Mesothelial cell of epicardium (in vitro differentiated cells): ENCODE measurements at places on chromosomes 5 and 9. TPM values are rescaled to one million over a fixed set of nuclear protein-coding genes. Genes with fewer than 3 reads are reported as not detected.

GRCh38 chr9:130866474-130866965 is 30.1 kb downstream of the QRFP start:
- no peak overlapping the region for H3K4me3 ChIP-seq
- peak; percentile 74 for DNase-seq
- no peaks in the 10 kb centered on the region for H3K27me3 ChIP-seq
- H3K4me1 ChIP-seq = peaks cover 18% of the 10 kb centered on the region

DNA sequence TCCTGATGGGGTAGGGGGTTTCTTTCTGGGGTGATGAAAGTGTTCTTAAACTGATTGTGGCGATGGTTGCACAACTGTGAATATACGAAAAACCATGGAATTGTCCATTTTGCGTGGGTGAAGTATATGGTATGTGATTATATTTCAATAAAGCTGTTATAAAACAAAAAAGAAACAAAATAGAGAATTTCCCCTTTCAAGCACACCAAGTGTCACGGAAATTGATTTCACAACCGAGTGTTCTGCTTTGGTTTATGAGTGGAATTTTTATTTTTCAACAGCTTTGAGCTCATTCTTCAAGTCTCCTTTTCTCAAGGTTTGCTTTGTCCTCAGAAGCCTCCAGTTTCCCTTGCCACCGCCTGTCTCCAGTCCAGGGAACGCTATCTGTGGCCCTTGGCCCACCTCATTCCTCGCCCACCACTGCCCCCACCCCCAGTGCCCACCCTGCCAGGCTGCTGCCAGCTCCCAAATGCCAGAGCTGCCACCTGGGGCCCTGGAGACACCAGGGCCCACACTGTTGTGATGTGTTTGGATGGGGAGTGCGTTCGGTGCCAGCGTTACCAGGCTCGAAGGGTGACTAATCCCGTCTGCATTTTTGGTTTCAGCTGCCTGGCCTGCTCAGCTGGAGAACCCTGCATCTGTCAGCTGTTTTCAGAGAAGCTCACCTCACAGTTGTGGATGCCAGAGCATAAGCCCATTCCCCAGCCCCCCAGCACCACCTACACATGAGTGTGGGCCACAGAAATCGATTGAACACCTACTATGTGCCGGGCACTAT is 30.4 kb downstream of the DUSP1 start:
- no peak for DNase-seq
- no peak overlapping the region for H3K4me3 ChIP-seq
- H3K27me3 ChIP-seq = no peaks in the 10 kb centered on the region
- no peaks in the 10 kb centered on the region for H3K4me1 ChIP-seq

- no peak overlapping the region for H3K4me3 ChIP-seq
- H3K4me1 ChIP-seq = peaks cover 31% of the 10 kb centered on the region
- no peaks in the 10 kb centered on the region for H3K36me3 ChIP-seq
- DNase-seq = no peak
These were observed 43.3 kb downstream of the ACTL7B start for GRCh38 chr9:108812396-108813025.

DNA sequence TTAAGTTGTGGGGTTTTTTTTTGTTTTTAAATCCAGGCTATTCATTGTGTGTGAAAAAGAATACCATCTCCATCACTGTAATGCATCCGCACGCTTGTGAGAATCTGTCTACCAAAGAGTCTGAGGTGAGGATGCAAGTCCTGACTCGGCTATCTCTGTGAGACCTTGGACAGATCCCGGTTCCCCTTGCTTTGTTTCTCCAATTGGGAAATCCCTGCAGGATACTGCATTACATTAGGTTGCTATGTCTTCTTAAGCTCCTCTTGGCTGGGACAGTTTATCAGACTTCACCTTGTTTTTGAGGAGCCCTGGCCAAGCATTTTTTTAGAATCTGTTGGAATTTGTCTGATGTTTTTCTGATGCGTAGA is 46.8 kb downstream of the GALNT10 start:
- no peak for DNase-seq
- no peak overlapping the region for H3K27ac ChIP-seq
- no peaks in the 10 kb centered on the region for H3K36me3 ChIP-seq
- no peaks in the 10 kb centered on the region for H3K27me3 ChIP-seq
- H3K4me1 ChIP-seq = peaks cover 11% of the 10 kb centered on the region

DNA sequence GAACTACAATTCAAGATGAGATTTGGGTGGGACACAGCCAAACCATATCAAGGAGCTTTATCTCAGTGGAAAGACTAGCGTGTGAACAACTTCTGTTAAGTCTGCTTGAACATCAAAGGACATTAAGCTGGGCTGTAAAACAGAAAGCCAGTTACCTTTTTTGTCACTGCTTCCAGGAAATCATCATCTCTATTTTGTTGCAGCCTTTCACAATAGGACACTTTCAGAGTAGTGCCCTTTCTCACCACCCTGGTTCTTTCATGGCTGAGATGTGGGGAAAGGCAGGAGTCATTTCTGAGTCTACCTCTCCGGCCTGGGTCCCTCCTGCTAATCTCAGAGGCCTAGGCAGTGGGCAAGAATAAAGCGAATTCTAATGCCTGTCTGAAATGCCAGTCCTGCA is 96.2 kb upstream of the PPP1R2B start:
- H3K4me3 ChIP-seq = no peak overlapping the region
- H3K4me1 ChIP-seq = no peaks in the 10 kb centered on the region
- no peak overlapping the region for H3K27ac ChIP-seq
- H3K36me3 ChIP-seq = no peaks in the 10 kb centered on the region
- peaks cover 2% of the 10 kb centered on the region for H3K27me3 ChIP-seq
- DNase-seq = no peak

- H3K27me3 ChIP-seq = no peaks in the 10 kb centered on the region
- no peaks in the 10 kb centered on the region for H3K36me3 ChIP-seq
- no peak overlapping the region for H3K27ac ChIP-seq
- no peaks in the 10 kb centered on the region for H3K4me1 ChIP-seq
These were observed 452.1 kb downstream of the TUSC1 start for GRCh38 chr9:25225938-25226760.

GRCh38 chr5:153594785-153595184 is 104.3 kb downstream of the GRIA1 start:
- H3K4me3 ChIP-seq = no peak overlapping the region
- no peaks in the 10 kb centered on the region for H3K36me3 ChIP-seq
- H3K27me3 ChIP-seq = no peaks in the 10 kb centered on the region
- no peak overlapping the region for H3K27ac ChIP-seq
- no peaks in the 10 kb centered on the region for H3K4me1 ChIP-seq

GRCh38 chr9:69149321-69149807 is 24.7 kb upstream of the TJP2 start:
- H3K27ac ChIP-seq = peak overlapping the region; percentile 43
- peaks cover 14% of the 10 kb centered on the region for H3K36me3 ChIP-seq
- H3K27me3 ChIP-seq = no peaks in the 10 kb centered on the region
- H3K4me1 ChIP-seq = peaks cover 21% of the 10 kb centered on the region
- no peak for DNase-seq

DNA sequence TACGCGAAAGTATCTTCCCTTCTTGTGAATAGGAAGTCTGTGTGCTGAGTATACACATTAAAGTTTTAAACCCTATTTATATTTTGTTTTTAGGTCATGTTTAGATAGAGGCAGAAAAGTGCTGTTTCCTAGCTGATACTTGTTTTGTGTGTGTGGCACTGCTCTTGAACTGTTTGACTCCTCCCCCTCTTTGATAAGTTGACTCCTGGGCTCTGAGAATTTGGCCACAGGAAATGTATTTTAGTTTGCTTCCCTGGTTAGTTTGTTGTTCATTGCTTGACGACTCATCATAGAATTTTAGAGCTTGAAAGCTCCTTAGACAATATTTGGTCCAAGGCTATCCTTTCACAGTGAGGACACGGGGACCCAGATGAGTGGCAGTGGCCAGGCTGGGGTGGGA is 2.0 kb upstream of the CDC14B start:
- no peaks in the 10 kb centered on the region for H3K27me3 ChIP-seq
- H3K4me1 ChIP-seq = peaks cover 35% of the 10 kb centered on the region
- H3K27ac ChIP-seq = peak overlapping the region; percentile 22
- no peaks in the 10 kb centered on the region for H3K36me3 ChIP-seq
- H3K4me3 ChIP-seq = no peak overlapping the region

DNA sequence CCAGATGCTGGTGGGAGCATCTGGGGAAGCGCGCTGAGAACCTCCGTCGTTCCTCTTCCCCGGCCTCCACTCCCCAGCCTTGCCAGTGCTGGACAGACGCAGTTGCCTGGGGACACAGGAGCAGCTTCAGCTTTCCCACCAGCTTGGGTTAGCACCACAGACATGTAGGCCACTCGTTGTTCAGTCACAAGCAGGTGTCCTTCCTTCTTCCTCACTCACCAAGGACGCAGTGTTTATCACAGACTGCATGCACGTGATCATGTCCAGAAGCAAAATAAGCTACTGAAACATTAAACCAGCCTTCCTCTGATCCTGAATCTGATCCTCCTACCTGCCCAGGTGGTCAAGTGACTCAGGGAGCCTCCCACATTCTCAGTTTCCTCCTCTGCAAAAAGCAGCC is 232.9 kb downstream of the SYK start:
- H3K36me3 ChIP-seq = no peaks in the 10 kb centered on the region
- H3K27me3 ChIP-seq = peaks cover 6% of the 10 kb centered on the region
- H3K4me3 ChIP-seq = no peak overlapping the region
- DNase-seq = no peak

- H3K4me1 ChIP-seq = no peaks in the 10 kb centered on the region
- no peak overlapping the region for H3K4me3 ChIP-seq
- peaks cover 39% of the 10 kb centered on the region for H3K36me3 ChIP-seq
- H3K27me3 ChIP-seq = no peaks in the 10 kb centered on the region
- no peak overlapping the region for H3K27ac ChIP-seq
- no peak for DNase-seq
These were observed 45.0 kb downstream of the TENT4A start for GRCh38 chr5:6758236-6758635.

GRCh38 chr5:180889381-180889780 is 9.6 kb upstream of the BTNL8 start:
- no peak overlapping the region for H3K4me3 ChIP-seq
- no peak for DNase-seq
- peaks cover 65% of the 10 kb centered on the region for H3K27me3 ChIP-seq
- H3K4me1 ChIP-seq = no peaks in the 10 kb centered on the region
- no peaks in the 10 kb centered on the region for H3K36me3 ChIP-seq
- no peak overlapping the region for H3K27ac ChIP-seq

DNA sequence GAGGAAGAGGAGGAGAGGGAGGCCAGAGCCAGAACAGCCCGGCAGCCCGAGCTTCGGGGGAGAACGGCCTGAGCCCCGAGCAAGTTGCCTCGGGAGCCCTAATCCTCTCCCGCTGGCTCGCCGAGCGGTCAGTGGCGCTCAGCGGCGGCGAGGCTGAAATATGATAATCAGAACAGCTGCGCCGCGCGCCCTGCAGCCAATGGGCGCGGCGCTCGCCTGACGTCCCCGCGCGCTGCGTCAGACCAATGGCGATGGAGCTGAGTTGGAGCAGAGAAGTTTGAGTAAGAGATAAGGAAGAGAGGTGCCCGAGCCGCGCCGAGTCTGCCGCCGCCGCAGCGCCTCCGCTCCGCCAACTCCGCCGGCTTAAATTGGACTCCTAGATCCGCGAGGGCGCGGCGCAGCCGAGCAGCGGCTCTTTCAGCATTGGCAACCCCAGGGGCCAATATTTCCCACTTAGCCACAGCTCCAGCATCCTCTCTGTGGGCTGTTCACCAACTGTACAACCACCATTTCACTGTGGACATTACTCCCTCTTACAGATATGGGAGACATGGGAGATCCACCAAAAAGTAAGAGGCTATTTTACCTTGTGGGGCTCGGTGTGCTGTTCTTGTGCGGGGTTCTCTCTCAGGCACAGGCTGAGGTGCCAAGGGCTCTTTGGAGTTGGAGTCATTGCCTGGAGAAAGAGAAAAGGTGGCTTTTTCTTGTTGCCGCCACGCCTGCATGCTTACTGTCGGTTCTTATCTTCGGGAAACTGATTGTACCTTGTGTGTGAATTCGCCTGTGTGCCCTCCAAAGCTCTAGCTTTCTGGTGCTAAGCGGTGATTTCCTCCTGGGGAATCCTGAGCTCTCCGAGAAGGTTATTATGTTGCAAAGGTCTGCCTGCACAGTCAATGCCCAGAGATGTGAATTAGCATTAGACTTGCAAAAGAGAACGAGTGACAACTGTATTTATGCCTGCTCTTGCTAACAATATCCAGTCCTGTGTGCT is at the start of gene ISL1:
TSS of gene ISL1 (plus strand) at position 318 of the 991 bp plus-strand sequence. CDS start at position 542, 224 bp downstream.
- H3K27me3 ChIP-seq = peaks cover 44% of the 10 kb centered on the region
- H3K36me3 ChIP-seq = no peaks in the 10 kb centered on the region
- H3K27ac ChIP-seq = peak within 1 kb of the TSS; percentile 96
- peaks cover 76% of the 10 kb centered on the region for H3K4me1 ChIP-seq
- peak within 1 kb of the TSS; percentile 93 for H3K4me3 ChIP-seq

DNA sequence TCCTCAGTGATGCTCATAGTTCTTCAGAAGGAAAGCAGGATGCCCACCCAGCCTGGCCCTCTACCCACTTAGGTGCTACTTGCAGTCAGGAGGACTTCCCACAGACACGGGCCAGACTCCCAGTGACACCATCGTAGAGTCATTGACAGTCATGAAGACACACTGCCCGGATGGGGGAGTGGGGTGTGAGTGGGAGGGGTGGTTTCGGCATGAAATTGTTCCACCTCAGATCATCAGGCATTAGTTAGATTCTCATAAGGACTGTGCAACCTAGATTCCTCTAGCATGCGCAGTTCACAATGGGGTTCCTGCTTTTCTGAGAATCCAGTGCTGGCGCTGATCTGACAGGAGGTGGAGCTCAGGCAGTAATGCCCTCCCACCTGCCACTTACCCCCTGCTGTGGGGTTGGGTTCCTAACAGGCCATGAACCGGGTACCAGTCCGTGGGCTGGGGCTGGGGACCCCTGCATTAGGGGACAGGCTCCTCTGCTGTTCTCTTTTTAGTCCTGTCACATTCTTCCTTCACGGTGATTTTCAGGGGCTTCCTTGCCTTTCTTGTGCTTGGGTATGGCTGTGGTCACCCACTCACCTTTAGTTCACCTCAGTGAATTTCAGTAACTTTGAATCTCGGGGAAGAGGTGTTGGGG is 88.2 kb upstream of the ANKRD55 start:
- DNase-seq = no peak
- H3K36me3 ChIP-seq = no peaks in the 10 kb centered on the region
- no peak overlapping the region for H3K27ac ChIP-seq
- H3K27me3 ChIP-seq = no peaks in the 10 kb centered on the region

- H3K4me1 ChIP-seq = peaks cover 51% of the 10 kb centered on the region
- peak overlapping the region; percentile 92 for H3K4me3 ChIP-seq
- H3K36me3 ChIP-seq = no peaks in the 10 kb centered on the region
- no peak for DNase-seq
These were observed 1312.0 kb upstream of the WWC1 start for GRCh38 chr5:166979307-166979895.

DNA sequence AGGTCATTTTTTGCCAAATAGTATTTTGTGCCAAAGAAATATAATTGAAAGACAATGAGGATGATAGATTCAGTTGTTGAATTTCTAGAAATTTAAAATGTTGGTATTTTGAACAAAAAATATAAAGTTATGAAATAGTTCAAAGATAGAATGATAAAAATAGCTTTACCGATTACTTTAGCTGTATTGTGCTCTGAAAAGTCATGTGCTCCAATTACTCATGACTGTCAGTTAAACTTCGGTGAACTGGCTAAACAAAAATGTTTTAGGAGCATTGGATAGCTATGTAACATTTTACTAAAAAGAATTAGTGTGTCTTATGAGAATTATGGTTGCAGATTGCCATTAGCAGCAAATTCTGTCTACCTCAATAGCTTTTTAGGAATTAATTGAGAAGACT is 177.3 kb upstream of the VCAN start:
- H3K27ac ChIP-seq = no peak overlapping the region
- H3K36me3 ChIP-seq = peaks cover 5% of the 10 kb centered on the region
- no peaks in the 10 kb centered on the region for H3K27me3 ChIP-seq
- H3K4me1 ChIP-seq = peaks cover 29% of the 10 kb centered on the region

CDH6 gene
- 0.18 to 0.54 TPM (median 0.47 TPM) in 3 replicates for total RNA-seq

UGT3A1 gene
- total RNA-seq = not detected in 3 replicates

OR2S2 gene
- not detected in 3 replicates for total RNA-seq

FOXI1 gene
- not detected in 3 replicates for total RNA-seq

NAIP gene
- total RNA-seq = 26.6 to 32.8 TPM (median 27.5 TPM) in 3 replicates

IFT74 gene
- 21.8 to 22.1 TPM (median 22.1 TPM) in 3 replicates for total RNA-seq

LRRC70 gene
- 0.89 to 1.7 TPM (median 1.1 TPM) in 3 replicates for total RNA-seq

HAVCR1 gene
- 0.20 to 0.66 TPM (median 0.25 TPM) in 3 replicates for total RNA-seq

SIT1 gene
- not detected in 3 replicates for total RNA-seq

TAF11L9 gene
- not detected in 3 replicates for total RNA-seq
